ENCODE measurements at places on chromosomes 2 and 18.

- peak; percentile 59 for DNase-seq
Observed at GRCh38 chr2:11743846-11744553, 2.4 kb upstream of the LPIN1 start.

- no peak for DNase-seq
Observed at GRCh38 chr18:28125051-28125450, 51.9 kb downstream of the CDH2 start.

DNA sequence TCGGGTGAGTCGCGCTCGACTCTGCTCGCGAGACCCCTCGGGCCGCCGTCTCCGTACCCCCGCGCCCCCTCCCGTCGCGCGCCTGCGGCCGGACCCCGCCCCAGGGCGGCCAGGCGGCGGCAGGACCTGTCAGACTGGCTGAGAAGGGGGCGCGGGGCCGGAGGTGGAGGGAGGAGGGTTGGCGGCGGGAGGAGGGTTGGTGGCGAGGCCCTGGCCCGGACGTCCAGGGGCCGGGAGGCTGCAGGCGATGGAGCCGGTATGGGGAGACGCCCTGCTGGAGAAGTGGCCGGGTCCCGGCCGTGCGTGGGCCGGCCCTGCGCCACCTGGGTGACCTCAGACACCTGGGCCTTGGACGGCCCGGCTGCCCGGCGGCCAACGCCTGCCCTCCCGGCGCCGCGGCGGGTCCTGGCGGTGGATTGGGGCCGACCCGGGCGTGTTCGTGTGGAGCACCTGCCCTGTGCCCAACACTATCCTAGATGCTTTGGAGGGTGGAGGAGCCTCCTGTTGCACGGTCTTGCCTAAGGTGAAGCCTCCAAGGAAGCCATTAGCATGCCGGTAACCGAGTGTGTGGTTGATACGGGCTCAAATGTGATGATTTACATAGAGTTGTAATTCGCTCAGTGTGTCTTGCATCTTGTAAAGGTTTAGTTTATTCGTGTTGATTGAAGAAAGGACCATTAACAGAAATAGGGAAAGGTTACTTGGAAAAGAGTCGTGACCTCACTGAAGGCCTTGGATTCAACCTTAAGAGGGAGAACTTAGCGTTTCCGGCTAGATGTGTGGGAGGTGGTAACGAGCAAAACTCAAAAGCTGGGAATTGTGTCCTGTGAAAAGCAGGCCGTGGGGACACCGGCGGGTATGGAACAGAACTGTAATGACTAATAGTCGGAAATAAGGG, 550 bp downstream of the MYL12B start:
- no peak for DNase-seq

GRCh38 chr18:33735428-33735827, 157.4 kb downstream of the ASXL3 start:
- no peak for DNase-seq

DNA sequence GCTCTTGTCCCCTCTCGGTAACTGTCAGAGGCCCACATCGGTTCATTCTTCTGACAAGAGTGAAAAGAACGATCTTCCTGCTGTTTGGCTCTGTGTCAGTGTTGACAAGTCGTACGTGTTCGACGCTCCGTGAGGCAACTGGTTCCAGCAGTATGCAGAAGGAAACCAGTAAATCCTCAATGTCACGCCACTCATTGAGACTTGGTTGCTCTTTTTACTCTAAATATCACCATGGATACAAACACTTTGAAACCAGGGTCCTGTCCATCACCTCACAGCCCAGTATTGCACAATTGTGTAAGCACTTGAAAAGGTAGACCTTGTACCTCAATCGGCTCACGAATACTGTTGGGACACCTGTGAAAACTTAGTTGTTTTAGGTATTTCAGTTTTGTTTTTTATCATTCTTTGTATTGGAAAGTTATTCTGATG, 136.4 kb downstream of the ZNF407 start:
- no peak for DNase-seq

DNA sequence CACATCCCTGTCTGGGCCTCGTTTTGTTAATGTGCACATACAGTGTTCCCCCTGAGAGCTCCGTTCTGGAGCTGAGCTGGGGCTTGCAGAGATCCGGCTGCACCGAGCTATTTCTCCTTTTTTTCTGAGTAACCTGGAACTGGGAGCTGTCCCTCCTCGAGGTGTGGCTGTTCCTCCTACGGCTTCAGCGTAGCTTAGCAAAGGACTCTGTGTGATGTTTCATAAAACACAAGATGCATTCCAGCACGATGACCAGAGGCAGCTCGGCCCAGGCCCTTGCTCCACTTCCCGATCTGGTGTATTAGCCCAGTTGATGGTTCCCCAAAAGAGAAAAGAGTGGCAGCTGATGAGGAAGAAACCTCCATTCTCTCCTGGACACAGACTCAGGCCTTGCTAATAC, 103.0 kb downstream of the FAM210A start:
- no peak for DNase-seq

Measured in stimulated activated CD8-positive, alpha-beta memory T cell treated with anti-CD3 and anti-CD28 coated beads, Interleukin-2, amount 100 ng/mL, for 48 hours (primary cell).